ENCODE measurements at places on chromosomes 7 and 10.

DNA sequence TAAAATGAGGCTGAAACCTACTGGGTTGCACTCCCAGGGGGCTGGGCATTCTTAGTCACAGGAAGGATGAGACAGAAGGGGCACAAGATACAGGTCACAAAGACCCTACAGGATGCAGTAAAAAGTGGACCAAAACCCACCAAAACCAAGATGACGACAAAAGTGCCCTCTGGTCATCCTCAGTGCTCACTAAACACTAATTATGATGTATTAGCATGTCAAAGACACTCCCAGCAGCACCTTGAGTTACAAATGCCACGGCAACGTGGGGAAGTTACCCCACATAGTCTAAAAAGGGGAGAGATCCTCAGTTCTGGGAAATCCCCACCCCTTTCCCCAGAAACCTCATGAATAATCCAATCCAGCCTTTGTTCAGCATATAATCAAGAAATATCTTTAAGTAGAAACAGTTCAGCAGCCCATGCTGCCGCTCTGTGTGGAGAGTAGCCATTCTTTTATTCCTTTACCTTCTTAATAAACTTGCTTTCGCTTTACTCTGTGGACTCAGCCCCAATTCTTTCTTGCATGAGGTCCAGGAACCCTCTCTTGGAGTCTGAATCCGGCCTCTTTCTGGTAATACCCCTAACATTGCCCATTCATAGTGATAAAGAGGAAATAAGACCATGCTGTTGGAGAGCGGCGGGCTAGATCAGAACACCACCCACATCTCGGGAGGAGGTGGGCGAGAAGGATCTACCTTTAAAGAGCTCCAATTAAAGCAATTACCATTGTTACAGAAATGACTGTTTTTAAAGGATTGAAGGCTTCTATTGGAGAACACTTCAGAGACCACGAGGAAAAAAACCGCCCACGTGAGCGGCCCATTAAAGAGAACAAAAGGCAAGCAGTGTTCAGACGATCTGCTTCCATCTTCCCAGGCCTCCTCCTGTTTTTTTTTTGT, 170.9 kb downstream of the USP6NL start:
- DNase-seq = no peak

- no peak for DNase-seq
Observed at GRCh38 chr10:718143-718700, 28.8 kb upstream of the DIP2C start.

GRCh38 chr7:143393267-143394041, 12.3 kb downstream of the ZYX start:
- no peak for DNase-seq

GRCh38 chr7:149742075-149742701, 31.2 kb downstream of the ZNF467 start:
- peak; percentile 79 for DNase-seq

DNA sequence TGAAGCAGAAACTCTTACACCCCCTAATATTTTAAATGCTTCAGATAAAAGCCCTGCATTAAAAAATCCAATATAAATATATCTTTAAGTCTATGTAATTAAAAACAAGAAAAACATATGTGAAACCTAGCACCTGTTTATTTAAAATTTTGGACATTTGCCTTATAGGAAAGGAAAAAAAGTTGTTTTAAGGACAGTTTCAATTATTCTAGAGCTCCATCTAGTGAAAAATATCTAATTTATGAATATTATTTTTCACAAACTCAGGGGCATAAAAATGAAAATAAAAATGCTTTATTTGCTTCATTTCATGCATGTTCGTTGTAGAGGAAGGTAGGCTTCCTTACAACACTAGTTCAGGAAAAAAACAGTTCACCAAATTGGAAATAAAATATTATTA, 26.1 kb downstream of the ENKUR start:
- no peak for DNase-seq

DNA sequence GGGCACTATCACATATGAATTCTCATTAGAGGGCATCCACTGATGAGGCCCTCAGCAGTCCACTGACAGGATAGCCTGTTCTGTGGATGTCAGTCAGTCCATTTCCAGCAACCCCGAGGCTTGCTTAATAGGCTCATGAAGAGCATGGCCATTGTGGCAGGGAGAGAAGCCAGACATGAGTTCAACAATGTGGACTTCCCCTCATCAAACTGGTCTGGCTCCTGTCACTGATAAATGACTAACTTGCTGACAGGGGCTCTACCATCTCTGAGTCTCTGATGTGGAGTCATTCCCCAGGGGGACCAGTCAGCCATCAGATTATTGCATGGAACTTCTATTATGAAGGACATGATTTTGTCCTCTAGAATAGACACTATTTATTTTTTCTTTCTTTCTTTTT, 19.8 kb upstream of the TRIL start:
- DNase-seq = no peak

GRCh38 chr10:68561865-68562649, 1.9 kb downstream of the TET1 start:
- no peak for DNase-seq

- no peak for DNase-seq
Observed at GRCh38 chr10:8726084-8726778, 671.7 kb downstream of the GATA3 start.

DNA sequence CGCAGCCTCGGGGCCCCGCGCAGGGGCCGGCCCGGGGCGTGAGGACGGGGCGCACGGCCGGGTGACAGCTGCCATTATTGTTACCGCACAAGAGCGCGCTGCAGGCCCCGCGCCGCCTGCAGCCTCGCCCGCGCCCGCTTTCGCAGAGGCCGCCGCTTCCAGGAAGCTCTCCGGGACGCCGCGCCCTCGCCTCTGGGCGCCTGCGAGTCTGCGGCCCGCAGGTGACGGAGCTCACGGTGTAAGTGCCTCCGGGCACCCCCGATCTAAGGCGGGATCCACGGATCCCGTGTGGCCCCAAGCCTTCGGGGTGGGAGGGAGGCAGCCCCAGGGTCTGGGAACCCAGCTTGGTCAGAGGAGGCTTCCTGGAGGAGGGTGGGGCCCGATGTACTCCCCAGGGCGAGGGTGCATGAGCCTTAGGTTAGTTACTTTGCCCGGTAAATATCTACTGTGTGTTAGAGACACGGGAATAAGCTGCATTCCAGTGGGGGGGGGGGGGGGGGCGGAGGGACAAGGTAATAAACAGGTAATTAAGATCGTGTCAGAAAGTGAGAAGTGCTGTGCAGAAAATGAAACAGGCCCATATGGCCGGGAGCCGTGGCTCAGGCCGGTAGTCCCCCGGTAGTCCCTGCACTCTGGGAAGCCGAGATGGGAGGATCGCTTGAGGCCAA, 638 bp downstream of the IQCE start:
- DNase-seq = no peak

- no peak for DNase-seq
Observed at GRCh38 chr7:155557778-155558177, 11.4 kb upstream of the CNPY1 start.

- DNase-seq = no peak
Observed at GRCh38 chr7:134795231-134795630, 15.8 kb downstream of the CALD1 start.

DNA sequence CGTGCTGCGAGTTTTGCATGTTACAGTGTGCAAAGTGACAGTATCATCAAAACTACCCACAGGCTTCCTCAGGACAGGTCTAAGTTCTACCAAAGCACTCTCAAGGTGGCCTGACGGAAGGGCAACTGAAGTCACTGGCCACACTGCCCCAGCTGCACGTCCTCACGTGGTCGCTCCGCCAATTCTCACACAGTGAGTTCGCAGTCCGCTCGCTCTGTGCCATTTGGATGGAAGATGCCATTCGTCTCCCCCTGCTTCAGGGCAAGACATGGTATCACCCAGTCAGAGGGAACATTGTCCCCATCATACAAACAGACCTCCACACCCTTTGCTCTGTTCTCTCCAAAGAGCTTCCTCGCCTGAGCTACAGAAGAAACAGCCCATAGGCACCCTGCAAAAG, 109.6 kb upstream of the COBL start:
- DNase-seq = no peak

DNA sequence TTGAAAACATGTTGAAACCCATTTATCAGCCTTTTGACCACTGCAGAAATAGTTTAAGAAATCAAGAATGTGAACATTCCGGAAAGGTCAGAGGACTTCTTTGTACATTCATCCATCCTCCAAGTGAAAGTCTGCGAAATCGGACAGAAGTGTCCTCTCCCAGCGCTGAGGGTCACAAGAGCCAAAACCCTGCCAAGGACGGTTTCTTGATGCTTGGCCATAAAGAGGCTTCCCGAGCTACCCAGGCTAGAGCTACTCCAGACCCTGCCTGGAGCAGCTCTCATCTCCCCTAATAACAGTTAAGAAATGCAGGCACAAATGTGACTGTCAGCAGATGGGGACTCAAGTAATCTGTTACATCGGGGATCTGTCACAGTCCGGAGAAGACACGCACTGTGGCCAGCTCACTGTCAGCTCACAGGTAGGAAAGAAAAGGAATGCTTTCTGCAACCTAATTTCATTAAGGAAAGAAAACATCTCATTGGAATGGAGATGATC, 4.5 kb upstream of the CYTH3 start:
- DNase-seq = no peak

DNA sequence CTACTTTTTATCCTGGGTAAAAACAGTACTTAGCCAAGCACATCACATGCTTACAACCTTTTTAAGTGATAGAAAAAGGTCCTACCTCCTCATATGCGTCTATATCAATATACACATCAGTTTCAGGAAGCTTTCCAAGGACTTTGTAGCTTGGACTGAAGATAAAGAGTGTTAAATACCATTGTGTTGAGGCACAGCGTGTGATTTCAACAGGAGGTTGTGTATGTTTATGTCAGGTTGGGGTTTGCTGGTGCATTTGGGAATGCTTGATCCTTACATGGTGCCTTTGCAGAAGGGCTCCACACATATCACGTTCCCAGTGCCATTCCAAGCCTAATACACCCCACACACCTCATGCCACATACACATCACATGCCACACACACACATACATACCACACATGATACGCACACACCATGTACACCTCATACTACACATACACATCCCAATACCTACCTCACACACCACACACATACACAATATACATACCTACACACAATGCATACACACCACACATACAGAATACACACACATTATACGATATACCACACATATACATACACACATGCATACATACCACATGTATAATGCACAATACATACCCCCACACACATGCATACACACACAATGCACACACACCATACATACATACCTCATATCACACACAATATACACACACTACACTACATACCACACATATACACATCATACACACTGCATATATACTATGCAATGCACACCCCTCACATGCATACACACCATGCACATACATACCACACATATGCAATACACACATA, 33.1 kb downstream of the PSMC2 start:
- no peak for DNase-seq

GRCh38 chr7:124426621-124427020, 339.0 kb downstream of the GPR37 start:
- no peak for DNase-seq

Data from NCI-H446 (cell line).